COLO829 (cell line): ENCODE measurements at places on chromosomes 16 and 17.

- DNase-seq: no peak
These were observed 48.6 kb upstream of the MYH10 start for GRCh38 chr17:8679126-8679525.

DNA sequence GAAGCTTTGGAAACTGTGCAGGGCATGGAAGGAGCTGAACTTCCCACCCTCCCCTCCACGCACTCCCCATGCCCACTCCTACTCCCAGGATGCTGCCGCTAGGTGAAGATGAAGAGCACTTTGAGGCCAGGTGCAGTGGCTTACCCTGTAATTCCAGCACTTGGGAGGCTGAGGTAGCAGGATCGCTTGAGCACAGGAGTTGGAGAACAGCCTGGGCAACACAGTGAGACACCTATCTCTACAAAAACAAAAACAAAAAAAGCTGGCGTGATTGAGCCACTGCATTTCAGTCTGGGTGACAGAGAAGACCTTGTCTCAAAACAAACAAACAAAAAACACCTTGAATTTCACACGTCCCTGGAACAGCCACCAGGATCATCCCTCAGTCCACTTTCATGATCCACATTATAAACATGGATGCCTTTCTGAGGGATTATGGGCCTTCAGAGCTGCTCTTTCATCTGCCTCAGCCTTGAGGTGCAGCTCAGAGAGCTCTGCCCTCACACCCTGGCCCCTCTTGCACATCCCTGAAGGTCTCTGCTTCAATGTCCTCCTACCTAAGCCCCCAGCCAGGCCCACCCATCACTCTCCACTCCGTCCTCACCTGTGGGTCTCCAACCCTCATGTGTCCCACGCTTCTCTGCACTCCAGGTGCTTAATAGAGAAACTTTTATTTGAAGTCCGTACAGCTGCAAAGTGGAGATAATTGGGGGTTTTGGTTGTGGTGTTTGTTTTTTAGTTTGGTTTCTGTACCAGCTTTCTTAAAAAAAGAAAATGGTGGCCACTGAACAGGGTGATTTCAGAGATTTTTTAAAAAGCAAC is 25.8 kb downstream of the PHB1 start:
- no peak for DNase-seq

DNA sequence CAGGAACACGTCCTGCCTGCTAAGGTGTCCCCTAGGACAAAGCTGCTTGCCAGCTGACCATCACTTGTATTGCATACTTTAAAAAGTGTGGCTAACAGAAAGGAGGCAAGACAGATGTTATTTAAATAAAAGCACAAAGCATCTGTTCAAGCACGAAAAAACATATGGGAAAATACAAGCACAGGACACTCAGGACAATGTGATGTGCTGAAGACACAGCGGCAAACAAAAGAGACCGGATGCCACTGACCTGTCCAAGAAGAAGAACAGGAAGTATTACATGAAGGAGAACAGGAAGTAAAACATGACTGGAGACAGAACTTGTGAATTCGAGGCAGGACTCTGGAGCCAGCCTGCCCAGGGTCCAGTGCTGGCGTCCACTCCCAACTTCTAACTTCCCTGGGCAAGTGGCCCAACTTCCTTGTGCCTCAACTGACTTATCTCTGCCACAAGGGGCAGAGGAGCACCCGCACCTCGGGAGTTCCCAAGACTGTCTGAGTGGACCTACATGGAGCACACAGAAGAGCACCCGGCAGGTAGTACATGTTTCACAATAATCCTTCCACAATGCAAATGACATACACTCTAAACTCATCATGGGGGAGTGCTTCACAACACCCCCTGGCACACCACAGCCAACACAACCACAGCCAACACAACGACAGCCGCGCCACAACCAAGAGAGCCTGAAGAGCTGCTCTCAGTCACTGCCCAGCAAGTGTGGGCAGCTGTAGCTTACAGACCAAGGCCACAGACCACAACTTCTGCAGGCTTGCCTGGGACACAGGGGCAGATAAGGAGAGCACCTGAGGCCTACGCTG is 36.6 kb downstream of the ANKRD11 start:
- DNase-seq: no peak

DNA sequence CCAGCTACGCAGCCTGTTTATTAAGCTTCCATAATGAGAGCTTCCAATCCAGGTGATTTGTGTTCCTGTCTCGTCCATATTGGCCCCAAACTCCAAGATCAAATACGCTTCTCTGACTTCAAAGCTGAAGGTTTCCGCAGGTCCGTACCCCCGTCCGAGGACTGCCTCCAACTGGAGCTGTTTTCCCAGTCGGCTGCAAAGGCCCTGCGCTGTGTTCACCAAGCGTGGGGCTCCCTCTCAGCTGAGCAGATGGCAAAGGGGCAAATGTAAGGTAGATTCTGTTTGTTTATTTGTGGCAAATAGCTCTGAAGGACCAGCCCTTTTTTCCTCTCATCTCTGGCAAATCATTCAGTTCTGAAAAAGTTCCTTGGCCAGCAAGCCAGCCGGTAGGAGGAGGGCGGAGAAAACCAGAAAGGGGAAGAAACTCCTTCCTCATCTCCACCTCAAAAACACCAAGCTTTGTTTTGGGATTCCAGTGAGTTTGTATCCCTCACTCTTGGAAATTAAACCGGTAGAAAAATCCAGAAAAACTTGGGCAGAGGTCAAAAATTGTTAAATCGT is 35.2 kb downstream of the NXN start:
- no peak for DNase-seq

GRCh38 chr17:68790492-68790891 is 164.7 kb downstream of the ABCA8 start:
- DNase-seq: no peak

- DNase-seq: no peak
These were observed 17.3 kb downstream of the SLC5A10 start for GRCh38 chr17:18968945-18969887.

- DNase-seq: peak; percentile 28
These were observed 16.0 kb downstream of the SOX8 start for GRCh38 chr16:997440-998051.
